Stimulated activated CD4-positive, alpha-beta T cell treated with anti-CD3 and anti-CD28 coated beads, Interleukin-15, amount 100 ng/mL, for 1 hour (primary cell): ENCODE measurements at places on chromosomes 13 and 19.

- DNase-seq: no peak
Observed at GRCh38 chr13:26727122-26727521, 33.5 kb downstream of the GPR12 start.

DNA sequence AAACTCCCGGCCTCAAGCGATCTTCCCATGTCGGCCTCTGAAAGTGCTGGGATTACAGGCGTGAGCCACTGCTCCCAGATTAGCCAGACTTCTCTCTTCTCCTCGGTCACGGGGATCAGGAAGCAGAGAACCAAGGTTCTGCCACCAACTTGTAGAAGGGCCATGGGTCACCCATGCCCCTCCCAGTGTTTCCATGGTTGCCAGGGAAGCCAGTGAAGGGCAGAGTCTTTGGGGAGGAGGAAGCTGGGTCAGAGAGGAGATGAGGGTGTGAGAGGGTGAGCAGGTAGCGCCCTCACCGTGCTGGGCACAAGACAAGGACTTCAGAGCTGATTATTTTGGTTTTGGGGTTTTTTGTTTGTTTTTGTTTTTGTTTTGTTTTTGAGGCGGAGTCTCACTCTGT lies 77.1 kb downstream of the GNG7 start:
- no peak for DNase-seq

DNA sequence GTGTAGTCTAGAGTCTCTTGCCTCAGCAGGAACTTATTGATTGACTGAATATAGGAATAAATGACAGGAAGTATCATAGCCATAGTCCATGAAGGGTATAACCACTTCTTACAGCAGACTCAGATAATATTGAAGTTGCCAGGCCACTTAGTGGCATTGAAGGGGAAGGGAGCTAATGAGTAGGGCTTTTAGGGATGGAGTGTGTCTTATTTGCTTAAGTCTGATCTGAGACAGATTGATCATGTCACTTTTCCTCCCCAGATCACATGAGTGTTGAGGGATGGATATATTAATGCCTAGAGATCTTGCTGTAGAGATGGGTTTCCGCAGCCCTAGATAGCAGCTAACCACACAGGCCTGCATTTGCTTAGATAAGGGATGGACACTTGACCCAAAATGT lies 62.2 kb upstream of the NBEA start:
- DNase-seq: no peak

GRCh38 chr13:68099631-68100030 lies 869.5 kb upstream of the PCDH9 start:
- no peak for DNase-seq

- DNase-seq: peak; percentile 64
Observed at GRCh38 chr19:39031368-39032062, 834 bp downstream of the FBXO27 start.

GRCh38 chr19:40778706-40779284 lies 748 bp downstream of the RAB4B start:
- no peak for DNase-seq

GRCh38 chr13:44711706-44712105 lies 135.6 kb upstream of the TSC22D1 start:
- no peak for DNase-seq
